ENCODE measurements at places on chromosomes 2 and 18.

- no peak for DNase-seq
Observed at GRCh38 chr2:109529532-109530449, 84.0 kb downstream of the SEPTIN10 start.

GRCh38 chr2:1287427-1287826, 125.8 kb upstream of the TPO start:
- DNase-seq, result no peak

DNA sequence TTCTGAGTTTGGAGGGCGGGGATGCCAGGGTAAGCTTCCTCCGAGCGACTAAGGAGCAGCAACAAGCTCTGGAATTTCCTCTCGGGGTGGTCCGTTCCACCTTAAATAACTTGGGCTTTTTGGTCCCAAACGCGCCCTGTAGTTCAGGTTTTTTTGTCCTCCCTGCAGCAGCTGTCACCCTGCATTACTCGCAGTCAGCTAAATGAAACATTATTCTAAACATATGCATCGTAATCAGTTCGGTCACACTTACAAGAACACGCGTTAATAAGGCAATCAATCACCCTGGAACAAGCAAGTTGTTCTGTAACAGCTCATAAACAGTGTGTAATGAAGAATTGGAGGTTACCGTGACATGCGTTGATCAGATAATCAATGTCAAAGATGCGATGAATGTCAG, 8.3 kb downstream of the EVX2 start:
- DNase-seq, result no peak

DNA sequence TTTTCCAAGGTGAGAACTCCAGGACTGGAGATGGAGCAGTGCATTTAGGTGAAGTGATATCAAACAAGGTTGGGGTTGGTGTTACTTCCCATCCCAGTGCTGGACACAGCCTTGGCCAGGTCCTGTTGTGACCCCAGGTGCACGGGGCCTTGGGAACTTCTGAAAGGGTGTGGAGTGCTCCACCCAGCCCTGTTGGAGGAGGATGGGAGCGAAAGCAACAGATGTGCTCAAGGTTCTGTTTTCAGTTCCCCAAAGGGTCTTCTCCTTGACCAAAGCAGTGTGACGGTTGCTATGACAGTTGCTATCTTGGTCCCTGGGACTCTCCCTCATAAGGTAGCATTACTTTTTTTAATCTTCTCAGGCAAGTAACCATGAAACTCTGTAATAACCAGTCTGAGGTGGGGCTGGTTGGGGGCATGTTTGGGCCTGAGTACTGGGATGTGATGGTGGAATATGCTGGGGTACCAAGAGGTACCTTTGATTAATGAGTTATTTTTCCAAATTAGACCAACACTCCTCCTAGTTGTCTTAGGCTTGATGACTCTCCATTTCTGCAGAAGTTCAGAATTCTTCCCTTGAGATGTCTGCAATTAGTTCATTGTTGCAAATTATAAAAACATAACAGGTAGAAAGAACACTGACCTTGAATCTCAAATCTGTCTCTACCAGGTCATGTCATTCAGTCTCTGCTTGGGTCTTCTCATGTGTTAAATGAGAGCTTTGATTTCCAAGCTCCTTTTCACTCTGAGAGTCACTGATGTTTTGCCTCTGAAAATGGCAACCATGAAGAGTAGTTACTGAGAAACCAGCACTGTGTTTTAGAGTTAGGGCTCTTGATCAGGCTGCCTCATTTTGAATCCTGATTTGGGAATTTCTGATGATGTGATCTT, 154.5 kb downstream of the RPIA start:
- DNase-seq, result no peak

DNA sequence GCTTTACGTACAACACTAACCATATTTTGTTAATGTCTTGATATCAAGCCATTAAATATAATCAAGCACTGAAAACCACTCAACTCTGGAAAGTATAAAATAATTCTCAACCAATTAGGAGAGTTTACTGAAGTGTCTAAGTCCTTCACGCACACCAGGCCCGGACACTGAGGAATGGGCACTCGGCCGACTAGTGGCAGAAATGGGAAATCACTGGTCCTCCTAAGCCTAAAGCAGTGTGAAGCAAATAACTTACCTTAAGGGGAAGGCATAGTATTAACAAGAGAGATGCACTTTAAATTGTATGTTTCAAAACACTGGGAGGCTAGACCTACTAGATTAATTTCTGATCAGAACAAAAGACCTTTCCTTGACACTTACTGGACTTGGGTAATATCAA, 45.7 kb downstream of the FAM210A start:
- no peak for DNase-seq

DNA sequence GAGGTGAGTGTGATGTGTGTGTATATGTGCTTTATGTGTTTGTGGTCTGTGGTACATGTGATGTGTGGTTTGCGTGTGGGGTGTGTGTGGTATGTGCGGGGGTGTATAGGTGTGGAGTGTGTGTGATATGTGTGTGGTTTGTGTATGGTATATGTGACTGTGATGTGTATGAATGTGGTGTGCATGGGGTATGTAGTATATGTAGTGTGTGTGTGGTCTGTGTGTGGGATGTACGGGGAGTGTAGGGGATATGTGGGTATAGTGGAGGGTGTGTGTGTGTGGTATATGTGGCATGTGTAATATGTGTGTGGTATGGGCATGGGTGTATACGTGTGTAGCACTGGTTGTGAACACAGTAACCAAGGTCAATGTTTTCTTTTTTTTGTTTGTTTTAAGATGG, 87.4 kb downstream of the ZNF385B start:
- DNase-seq, result no peak

DNA sequence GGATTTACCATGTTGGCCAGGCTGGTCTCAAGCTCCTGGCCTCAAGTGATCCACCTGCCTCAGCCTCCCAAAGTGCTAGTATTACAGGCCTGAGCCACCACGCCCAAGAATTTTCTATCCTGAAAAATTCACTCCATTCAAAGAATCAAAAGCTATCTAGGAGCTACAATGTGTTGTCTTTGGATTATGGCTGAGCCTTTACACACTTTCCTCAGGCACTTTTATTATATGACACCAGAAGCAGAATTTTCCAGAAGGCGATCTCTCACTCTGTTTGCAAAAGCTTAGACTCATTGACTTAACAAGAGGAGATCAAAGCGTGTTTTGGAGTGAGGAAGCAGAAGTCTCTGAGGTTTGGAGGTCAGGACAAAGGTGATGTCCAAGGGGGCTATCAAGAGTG, 3.6 kb downstream of the FAM124B start:
- DNase-seq, result no peak

- DNase-seq, result no peak
Observed at GRCh38 chr2:20224716-20225293, at the start of gene SDC1. SDC1 (minus strand) TSS chr2:20225130; CDS start chr2:20224867, 263 bp downstream.

DNA sequence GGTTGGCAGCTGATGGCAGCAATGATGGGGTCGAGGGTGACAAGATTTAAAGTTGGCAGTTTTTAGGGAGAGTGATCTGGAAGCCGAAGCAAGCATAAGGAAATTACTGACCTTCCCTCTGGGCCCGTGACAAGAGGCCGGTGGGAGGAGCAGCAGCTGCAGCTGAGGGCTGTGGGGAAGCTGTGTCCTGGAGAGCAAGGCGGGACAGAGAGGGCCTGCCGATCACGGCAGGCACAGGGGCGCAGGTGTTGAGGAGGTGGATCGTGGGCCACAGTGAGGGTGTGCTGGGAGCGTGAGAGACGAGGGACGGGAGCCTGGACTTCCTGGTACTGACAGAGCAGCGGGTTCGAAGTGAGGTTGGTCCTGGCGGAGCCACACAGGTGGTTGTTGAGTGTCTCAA, 31.0 kb downstream of the TRAF3IP1 start:
- DNase-seq, result no peak

GRCh38 chr2:69223759-69224511, 163.1 kb downstream of the GFPT1 start:
- DNase-seq, result no peak

DNA sequence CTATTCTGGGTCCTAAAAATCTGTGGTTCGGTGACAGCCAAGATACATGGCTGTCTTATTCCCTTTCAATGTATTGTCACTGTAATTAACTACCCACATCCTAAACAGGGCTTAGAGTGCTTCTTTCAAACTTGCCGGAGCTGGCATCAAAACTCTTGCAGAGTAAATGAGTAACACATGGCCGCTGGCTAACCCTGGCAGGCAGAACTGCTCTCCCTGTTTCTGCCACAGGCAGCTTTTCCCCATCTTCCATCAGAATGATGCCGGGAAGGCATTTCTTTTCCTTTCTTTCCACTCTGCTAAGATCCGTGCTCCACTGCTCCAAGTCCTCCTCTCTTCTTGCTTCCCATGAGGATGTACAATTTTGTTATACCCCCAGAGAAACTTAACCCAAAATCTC, 54.8 kb upstream of the PTPRM start:
- DNase-seq, result no peak

DNA sequence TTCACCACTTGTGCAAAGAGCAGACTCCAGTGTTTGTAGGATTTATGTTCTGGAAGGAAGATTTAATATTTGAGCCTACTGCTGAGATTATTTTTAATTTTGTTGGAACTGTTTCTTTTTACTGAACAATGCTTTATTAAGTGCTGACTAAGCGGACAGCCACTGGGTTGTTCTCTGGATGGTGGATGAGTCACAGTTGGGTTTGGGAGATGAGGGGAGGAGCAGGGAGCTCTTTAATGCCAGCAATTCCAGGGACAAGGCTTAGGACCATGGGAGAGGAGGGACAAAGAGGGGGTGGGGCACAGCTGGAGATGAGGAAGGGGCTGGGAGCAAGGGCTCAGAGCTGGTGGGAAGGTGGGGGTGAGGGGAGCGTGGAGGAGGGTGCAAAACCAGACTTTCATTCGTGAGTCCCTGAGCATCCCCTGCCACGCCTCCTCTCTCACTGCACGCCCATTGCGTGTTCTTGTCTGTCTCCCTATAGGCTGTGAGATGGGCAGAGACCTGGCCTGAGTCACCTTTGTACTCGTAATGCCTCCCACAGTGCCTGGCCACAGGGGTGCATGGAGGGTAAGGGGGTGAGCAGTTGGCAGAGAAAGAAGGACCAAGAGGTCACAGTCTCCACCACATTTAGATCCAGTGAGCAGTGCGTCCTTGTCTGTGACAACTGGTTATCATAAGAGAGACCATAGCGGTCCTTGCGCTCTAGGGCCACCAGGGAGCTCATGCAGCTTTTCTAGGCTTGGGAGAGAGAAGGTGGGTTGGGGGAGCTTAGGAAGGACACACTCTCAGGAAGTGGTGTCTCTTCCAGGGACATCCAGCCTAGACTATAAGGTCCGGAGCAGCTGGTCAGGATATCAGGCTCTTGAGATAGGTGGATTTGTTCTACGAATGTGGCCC, 18.4 kb downstream of the SLC4A3 start:
- no peak for DNase-seq

DNA sequence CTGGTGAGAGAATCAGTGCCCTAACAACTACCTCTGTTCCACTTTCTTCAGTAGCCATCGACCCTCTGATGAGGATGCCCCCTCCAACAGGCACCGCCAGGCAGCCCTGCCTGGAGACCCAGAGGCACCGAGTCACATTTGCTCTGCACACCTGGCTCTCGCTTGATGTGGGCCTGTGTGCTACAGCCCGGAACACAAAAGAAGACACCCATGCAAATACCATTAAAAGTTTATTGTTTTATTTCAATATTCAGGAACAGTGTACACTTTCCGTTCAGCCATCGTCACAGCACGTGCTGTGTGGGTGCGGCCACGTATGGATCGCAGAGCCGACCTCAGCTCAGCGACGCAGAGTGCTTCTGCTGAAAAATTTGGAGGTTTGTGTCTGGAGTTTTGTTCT, 154.0 kb downstream of the MBP start:
- DNase-seq, result no peak

DNA sequence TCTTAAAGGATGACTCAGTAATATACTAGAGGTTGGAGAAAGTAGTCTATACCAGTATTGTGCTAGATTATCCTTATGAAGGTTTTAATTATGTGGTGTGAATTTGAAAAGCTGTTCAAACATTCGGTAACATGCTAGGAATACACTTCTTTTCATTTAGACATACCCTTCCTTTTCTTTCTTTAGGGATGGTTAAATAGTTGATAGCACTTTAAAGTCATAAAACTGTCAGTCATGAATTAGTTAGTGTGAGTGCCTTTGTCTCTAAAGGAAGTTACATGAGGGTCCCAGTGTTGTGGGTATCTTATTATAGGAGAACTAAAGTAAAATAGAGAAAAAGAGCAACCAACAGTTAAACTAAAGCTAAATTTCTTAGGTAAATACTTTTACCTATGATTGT, 149.3 kb downstream of the CSRNP3 start:
- DNase-seq, result no peak

DNA sequence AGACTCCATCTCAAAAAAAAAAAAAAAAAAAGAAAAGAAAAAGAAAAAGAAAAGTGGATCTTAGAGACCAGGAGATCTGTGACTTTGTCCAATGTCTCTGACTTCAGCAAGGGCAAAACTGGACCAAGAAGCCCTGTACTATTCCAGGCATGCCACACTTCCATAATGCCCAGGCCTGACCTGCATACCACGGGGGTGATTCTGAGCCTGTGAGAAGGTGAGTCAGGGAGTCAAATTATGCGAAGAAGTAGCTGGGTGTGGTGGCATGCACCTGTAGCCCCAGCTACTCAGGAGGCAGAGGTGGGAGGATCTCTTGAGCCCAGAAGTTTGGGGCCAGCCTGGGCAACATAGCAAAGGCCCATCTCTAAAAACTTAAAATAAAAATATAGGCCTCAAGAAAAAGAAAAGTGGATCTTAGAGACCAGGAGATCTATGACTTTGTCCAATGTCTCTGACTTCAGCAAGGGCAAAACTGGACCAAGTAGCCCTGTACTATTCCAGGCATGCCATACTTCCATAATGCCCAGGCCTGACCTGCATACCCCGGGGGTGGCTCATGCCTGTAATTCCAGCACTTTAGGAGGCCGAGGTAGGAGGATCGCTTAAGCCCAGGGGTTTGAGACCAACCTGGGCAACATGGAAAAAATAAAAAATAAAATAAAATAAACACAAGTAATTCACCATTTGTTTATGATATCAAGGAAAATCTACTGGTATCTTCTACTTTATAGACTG, 12.2 kb upstream of the PUM2 start:
- no peak for DNase-seq

DNA sequence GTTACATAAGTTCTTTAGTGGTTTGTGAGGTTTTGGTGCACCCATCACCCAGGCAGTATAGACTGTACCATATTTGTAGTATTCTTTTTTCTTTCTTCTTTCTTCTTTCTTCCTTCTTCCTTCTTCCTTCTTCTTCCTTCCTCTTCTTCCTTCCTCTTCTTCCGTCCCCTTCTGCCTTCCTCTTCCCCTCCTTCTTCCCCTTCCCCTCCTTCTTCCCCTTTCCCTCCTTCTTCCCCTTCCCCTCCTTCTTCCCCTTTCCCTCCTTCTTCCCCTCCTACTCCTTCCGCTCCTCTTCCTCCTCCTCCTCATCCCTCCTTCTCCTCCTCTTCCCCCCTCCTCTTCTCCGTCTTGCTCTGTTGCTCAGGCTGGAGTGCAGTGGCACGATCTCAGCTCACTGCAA, 41.6 kb downstream of the CAB39 start:
- no peak for DNase-seq

- DNase-seq, result no peak
Observed at GRCh38 chr2:114709936-114710850, 267.8 kb downstream of the DPP10 start.
